ENCODE measurements at places on chromosomes 11 and 22. TPM values are rescaled to one million over a fixed set of nuclear protein-coding genes. Genes with fewer than 3 reads are reported as not detected.

GRCh38 chr11:88320149-88320559, 17.4 kb downstream of the CTSC start:
- DNase-seq: no peak

DNA sequence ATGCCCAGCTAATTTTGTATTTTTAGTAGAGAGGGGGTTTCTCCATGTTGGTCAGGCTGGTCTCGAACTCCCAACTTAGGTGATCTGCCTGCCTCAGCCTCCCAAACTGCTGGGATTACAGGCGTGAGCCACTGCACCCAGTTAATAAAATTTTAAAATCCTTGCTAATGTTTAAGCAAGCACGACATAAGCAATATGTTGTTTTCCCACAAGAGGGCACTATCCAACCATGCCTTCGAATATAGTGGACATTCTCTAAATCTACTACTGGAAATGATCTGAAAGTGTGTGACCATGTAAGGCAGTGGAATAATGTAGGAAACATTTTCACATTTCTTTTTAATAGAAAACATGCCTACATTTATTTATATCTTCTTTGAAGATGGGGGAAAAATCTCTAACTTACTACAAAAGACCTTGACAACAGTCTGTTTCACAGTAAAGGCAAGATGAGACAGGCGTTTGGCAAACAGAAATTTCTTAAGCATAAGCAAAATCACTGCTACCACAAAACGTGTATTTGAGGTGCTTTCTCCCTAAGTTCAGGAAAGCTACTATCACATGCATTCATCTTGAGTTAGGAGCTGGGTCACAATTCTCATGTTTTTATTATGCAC, 38.2 kb downstream of the PITPNB start:
- DNase-seq: no peak

DNA sequence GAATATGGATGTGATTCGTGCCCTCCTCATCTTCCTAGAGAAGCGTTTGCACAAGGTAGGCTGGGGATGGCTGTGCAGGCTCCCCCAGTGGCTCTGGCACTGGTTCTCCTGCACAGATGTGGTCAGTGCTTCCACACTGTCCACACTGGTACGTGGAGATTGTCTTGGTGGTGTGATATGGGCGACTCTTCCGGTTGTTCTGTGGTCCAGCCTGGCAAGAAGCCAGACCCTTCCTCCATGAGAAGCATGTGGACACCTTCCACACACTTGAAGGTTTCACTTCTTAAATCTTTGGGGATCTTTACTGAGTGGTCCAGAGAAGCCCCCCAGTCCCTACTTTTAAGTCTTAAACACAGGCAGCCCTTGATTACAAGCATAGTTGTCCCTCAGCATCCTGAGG, 3.8 kb downstream of the RIC8A start:
- DNase-seq: no peak

GRCh38 chr11:35292279-35292678, 127.1 kb downstream of the SLC1A2 start:
- DNase-seq: no peak

The OR2AG1 gene
- not detected for total RNA-seq

The PIK3C2A gene
- 68.5 TPM for total RNA-seq

GRCh38 chr11:2802389-2803185, 83.0 kb downstream of the CDKN1C start:
- no peak for DNase-seq

DNA sequence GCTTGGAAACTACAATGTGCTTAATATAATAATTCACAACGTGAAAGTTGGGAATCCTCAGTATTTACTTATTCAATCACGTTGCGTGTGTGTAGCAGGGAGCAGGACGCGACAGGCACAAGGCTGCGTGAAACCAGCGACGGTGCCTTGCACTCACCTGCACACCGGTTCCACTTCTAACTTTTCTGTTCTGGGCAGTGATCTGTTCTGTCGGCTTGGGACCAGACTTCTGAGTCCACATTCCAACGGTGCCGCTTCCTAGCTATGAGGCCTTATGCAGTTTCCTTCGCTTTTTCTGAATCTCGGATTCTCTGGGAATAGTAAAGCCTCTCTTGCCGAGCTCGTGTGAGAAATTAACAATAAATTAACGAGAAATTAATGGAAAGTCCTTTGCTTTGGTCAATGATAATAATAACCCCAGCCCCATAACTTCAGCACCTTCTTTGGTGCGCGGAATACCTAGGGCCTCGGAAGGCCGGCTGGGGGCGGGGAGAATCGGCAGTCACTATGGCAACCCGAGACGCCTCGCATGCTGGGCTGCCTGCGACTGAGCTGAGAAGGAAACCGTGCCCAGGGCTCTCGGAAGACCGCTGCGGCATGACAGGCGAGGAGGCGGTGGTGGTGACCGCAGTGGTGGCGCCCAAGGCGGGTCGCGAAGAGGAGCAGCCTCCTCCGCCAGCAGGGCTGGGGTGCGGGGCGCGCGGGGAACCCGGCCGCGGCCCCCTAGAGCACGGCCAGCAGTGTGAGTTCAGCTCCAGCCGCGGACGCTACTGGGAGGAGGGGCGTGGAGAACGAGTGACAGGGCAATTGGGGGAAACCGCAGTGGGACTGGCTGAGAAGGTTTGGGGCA, at the start of gene C11orf97:
Gene C11orf97, plus strand, starts transcription at position 530 of the 850 bp plus-strand sequence. Its CDS starts 68 bp downstream, at position 598.
- no peak for DNase-seq

DNA sequence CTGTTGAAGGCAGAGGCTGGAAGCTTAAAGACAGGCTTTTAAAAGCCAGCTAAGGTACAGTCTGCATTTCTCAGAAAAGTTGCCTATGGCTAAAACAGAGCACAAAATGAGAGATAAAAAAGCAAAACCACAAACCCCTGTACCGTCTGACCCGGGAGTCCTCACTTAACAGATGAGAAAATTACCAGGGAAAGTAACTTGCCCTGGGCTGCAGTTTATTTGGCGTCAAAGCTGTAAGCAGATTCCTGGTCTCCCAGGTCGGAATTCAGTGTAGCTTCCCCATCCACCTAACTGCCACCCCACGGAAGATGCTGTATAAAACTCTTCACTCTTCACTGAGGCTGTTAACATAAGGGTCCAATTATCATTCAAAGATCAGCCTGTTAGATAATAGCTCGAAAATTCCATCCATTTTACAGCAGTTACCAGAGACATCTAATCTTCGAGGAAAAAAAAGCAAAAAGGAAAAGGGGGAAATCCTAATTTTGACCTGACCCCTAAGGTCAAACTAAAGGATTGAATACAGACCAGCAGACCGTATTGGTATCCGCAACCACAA, 1.5 kb downstream of the TCF20 start:
- DNase-seq: no peak

DNA sequence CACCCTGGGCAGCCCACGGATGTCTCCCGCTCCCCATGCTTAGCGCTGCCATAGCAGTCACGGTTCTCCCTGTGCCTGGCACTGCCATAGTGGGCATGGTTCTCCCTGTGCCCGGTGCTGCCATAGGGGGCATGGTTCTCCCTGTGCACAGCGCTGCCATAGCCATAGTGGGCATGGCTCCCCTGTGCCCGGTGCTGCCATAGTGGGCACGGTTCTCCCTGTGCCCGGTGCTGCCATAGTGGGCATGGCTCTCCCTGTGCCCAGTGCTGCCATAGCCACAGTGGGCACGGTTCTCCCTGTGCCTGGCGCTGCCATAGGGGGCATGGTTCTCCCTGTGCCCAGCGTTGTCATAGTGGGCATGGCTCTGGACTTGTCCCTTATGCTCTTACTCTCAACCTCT, 19.9 kb upstream of the ARAP1 start:
- DNase-seq: no peak

DNA sequence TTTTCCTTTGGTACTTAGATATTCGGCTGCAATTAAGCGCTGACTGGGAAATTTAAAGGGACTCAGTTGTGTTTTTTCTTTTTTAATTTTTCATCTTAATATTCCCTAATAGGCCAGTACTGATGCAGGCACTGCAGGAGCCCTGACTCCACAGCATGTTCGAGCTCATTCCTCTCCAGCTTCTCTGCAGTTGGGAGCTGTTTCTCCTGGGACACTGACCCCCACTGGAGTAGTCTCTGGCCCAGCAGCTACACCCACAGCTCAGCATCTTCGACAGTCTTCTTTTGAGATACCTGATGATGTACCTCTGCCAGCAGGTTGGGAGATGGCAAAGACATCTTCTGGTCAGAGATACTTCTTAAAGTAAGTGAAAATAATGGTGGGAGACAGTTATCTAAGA, 3.8 kb downstream of the YAP1 start:
- DNase-seq: no peak

- no peak for DNase-seq
These were observed 35.9 kb downstream of the MYO18B start for GRCh38 chr22:25777870-25778269.

- no peak for DNase-seq
These were observed 81.8 kb downstream of the DGCR2 start for GRCh38 chr22:19040391-19040861.

The FXYD6 gene
- 23.8 TPM for total RNA-seq

DNA sequence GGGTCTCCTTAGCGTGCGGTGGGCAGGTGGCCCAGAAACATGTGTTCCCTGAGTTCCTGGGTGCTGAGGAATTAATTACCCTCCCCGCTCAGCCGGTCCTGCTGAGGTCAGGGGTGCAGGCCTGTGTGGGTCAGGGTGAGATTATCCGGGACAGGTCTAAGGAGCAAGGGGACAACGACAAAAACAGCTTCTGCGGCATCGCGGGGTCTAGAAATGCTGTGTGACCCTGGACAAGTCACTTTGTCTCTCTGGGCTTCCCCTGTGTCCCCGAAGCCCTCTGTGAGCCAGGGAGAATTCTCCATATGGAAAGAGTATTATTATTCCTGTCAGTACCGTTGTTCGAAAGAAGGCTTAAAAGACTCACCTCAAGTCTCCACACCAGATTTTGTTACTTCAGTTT, 186.1 kb downstream of the MN1 start:
- DNase-seq: no peak

DNA sequence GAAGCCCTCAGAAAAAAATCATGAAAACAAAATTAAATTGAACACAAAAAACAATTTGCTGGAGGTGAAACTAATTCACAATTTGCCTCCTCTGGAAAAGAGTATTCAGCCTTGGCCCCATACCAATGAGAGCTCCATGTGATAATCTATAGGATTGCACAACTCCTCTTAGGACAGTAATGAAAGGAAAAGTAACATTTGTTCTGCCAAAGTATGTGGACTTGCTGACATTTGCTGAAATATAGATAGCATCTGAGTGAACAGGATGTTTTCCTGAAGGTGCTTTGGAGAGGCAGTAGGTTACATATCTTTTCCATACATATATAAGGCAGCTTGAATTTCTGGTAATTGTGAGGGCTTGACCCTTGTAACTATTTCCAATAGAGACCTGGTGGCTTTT, 122.8 kb downstream of the OR4C45 start:
- no peak for DNase-seq

The SAC3D1 gene
- total RNA-seq: 11.8 TPM

DNA sequence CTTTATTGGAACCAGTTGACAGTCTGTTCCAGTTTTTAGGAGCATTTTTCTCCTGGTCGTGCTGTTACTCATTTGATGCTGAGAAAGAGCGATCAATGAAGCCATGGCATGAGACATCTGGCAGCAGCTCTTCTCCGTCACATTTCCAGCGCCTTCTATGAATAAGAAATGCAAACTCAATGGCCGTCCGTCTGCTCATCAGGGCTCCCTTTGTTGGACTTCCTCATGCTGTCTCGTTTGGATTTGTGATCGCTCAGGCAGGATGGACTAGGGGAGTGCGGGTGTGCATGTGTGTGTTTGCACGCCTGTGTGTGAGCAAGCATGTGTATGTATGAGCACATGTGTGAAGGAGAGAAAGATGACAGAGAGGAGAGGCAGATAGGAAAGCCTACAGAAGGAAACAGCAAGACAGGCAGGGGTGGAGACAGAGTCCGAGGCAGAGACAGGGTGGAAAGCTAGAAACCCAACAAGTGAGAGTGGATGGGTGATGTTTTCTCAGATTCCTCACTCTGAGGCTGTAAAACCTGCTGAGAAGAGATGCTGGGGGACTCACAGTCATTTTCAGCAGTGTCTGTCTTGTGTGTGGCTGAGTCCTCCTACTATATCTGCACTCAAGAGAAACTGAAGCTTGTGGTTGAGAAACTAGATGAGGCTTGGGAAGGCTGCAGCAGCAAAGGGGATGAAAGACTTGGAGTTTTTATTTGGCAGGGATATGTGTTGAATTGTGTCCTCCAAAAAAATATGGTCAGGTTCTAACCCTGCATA, 56.0 kb upstream of the CLMP start:
- no peak for DNase-seq

- DNase-seq: no peak
These were observed 6.4 kb upstream of the EHF start for GRCh38 chr11:34614344-34615104.

GRCh38 chr22:19797086-19798002, 36.8 kb downstream of the TBX1 start:
- DNase-seq: no peak

The LIPT2 gene
- 4.7 TPM for total RNA-seq

DNA sequence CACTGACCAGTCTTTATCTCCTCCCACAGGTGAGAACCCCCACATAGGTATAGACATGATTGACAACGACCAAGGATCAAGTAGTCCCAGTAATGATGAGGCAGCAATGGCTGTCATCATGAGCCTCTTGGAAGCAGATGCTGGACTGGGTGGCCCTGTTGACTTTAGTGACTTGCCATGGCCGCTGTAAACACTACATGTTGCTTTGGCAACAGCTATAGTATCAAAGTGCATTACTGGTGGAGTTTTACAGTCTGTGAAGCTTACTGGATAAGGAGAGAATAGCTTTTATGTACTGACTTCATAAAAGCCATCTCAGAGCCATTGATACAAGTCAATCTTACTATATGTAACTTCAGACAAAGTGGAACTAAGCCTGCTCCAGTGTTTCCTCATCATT, 76.5 kb downstream of the BTBD10 start:
- DNase-seq: no peak

DNA sequence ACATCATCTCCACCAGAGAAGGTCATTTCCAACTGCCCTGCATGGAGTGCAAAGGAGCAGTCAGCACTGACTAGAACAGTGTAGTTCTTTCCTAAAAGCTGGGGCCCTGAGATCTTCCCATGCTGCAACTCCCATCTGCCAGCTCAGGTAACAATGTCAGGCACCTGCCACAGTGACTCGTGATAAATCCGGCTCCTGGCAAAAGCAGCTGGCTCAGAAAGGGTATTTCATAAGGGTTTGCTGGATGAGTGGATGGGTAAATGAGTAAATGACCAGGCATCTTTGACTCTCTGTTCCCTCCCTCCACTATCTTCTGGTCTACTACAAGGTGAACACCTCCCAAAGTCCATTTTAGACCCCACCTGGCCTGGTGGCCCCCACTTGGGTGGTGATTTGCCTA, 403.6 kb downstream of the NXPE2 start:
- no peak for DNase-seq

DNA sequence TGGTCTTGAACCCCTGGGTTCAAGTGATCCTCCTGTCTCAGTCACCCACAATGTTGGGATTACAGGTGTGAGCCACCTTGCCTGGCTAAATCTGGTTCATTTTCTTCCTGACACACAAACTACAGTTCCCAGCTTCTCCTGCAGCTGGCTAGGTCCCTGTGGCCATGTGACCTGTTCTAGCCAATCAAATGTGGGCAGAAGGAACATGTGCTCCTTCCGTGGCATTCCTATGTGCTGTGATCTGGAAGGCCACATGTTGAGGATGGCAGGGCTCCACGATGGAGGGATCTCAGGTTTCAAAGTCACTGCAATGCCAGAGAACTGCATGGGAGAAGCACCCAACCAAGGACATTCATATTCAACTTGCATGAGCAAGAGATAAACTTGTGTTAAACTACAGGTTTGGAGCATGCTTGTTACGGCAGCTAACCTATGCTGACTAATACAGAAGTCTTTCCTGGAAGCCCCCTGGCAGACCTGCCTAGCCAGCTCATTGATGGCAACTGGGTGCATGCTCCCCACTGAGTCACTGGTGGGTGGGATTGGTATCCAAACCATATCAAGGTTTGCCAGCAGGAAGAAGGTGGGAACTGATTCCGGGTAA, 86.0 kb downstream of the RPS6KA4 start:
- no peak for DNase-seq
